ENCODE measurements at places on chromosomes 6 and 20. TPM values are rescaled to one million over a fixed set of nuclear protein-coding genes. Genes with fewer than 3 reads are reported as not detected.

SIRPB2 gene
- 1.2 TPM for polyA plus RNA-seq

GRCh38 chr6:154112181-154112809, 73.3 kb downstream of the OPRM1 start:
- no peaks in the 10 kb centered on the region for H3K4me1 ChIP-seq
- no peaks in the 10 kb centered on the region for H3K27me3 ChIP-seq

DNA sequence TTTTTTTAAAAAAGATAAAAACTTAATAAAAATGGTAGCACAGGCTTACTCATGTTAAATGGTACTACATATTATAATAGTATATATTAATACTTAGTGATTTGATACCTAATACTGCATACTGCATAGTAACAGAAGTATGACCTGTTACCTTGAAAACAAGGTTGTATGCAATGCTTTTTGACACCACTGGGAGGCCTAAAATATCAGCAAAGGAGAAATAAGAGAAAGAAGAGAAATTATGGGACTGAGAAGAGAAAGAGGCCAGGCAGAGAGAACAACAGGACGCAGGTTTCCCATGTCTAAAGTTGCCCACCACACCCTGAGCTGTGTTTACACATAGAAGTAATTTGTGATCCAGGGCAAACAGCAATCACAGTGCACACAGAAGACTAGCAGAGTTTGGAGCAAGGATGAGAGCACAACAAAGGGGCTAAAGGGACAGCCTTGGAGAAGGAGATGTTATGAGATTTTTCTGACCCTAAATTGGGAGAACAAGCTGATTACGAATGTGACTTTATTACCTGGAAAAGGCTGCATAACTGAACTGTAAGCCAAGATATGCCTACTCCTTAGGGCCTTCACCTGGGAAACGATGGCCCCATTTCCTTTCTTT, 73.2 kb downstream of the ROS1 start:
- H3K36me3 ChIP-seq: no peaks in the 10 kb centered on the region
- no peak overlapping the region for H3K4me3 ChIP-seq
- no peak for DNase-seq
- no peak overlapping the region for H3K27ac ChIP-seq

GRCh38 chr6:168067081-168067759, 11.8 kb downstream of the FRMD1 start:
- no peak overlapping the region for H3K4me3 ChIP-seq
- no peak for DNase-seq
- no peaks in the 10 kb centered on the region for H3K27me3 ChIP-seq

DNA sequence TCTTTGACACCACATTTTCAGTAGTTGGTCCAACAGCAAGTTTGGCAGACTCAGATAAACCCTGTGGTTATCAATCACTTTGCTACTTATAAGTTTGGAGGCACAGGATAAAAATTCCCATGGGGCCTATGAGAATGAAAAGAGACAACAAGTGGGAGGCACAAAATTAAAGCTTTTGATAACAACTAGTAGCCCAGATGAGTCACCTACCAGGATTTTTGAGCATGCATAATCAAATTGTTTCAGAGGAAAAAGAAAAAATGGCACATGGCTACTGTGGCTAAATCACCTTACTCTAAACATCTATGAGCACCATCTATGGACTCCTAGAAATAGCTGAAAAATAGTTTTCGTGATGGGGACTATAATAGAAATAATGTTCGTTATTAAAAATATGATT, 40.8 kb upstream of the BMP5 start:
- no peaks in the 10 kb centered on the region for H3K36me3 ChIP-seq
- H3K27ac ChIP-seq: no peak overlapping the region
- H3K4me3 ChIP-seq: no peak overlapping the region
- no peaks in the 10 kb centered on the region for H3K4me1 ChIP-seq
- H3K27me3 ChIP-seq: no peaks in the 10 kb centered on the region

- peak overlapping the region; percentile 69 for H3K4me3 ChIP-seq
- H3K27ac ChIP-seq: peak overlapping the region; percentile 58
- no peaks in the 10 kb centered on the region for H3K27me3 ChIP-seq
- no peaks in the 10 kb centered on the region for H3K36me3 ChIP-seq
- no peaks in the 10 kb centered on the region for H3K4me1 ChIP-seq
- DNase-seq: no peak
Measured at GRCh38 chr6:27188885-27189418, 58.5 kb upstream of the PRSS16 start.
